SIG-M5 (cell line): ENCODE measurements at places on chromosomes 4 and X.

- DNase-seq = no peak
Observed at GRCh38 chr4:56787380-56787779, 34.1 kb downstream of the SPINK2 start.

DNA sequence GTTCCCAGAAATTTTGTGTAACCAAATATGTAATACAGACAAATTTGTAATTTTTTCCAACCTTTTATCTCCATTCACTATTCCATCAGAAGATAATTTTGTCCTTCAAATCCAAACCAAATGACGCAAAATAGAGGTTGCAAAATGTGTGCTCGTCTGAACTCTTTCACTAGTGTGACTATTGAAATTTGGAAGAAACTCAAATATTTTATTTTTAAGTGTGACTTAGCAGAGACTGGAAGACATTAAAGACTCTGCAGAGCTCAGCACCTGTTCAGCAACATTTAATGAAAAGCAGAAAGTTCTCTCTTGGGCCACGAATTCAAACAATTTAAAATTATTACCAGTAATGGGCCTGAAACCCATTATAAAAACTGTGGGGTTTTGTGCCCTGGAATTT is 30.0 kb upstream of the APELA start:
- no peak for DNase-seq

GRCh38 chr4:108030332-108030731 is 40.6 kb downstream of the HADH start:
- no peak for DNase-seq

GRCh38 chrX:130805903-130806302 is 97.1 kb downstream of the ENOX2 start:
- no peak for DNase-seq

DNA sequence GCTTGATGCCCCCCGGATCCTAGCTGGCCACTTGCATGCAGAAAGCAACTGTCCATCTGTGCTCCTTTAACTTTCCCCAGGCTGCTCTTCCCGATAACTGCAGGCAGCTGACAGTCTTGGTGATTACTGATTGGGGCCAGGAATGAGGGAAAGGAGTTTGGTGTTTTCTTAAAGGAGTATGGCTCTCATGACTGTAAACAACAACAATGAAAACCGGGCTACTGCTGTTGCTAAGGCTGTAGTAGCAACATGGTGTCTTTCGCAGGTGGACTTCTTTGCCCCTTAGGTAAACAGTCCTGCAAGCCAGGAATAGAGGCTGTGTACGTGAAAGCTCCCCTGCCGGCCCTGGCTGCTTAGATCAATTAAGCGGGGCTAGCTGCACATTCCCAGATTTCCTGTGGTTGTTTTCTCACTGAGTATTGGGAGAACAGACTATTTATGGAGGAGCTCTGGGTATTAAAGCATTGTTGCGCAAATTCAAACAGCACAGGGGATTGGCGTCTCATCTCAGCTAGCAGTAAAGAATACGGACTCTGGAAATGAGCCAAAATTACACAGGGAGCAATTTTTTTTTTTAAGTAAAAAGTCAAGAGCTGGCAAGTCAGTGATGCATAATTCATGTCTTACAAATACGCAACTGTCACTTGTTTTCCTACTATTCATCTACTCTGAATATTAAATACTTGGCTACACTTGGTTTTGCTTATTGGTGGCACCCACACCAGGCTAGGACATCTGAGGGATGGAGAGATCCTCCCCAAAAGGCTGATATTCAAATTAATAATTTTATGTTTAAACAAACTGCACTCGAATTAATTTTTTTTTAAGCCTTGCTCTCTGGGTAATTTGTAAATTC is 61.6 kb upstream of the NAP1L5 start:
- no peak for DNase-seq

GRCh38 chr4:137422666-137423065 is 109.6 kb downstream of the PCDH18 start:
- no peak for DNase-seq

- DNase-seq = no peak
Observed at GRCh38 chrX:20742106-20742505, 475.4 kb upstream of the RPS6KA3 start.

- DNase-seq = no peak
Observed at GRCh38 chr4:48904541-48905142, 1.9 kb downstream of the OCIAD2 start.

DNA sequence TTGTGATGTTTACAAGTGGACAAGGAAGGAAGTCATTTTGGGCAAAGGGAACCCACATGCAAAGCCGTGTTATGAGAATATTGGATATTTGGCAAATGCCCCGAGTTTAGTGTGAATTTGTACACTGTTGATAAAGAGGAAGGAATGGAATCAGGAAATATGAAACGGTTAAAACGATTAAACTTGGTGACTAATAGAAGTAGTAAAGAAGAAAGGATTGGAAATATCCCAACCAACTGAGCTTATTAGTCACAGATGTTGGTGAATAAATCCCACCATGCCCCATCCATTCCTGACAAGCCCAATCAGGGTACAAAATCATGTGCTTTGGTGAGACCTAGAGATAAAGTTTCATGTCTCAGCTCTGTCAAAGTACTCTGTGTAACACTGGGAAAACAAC is 22.0 kb downstream of the ARHGAP24 start:
- no peak for DNase-seq

DNA sequence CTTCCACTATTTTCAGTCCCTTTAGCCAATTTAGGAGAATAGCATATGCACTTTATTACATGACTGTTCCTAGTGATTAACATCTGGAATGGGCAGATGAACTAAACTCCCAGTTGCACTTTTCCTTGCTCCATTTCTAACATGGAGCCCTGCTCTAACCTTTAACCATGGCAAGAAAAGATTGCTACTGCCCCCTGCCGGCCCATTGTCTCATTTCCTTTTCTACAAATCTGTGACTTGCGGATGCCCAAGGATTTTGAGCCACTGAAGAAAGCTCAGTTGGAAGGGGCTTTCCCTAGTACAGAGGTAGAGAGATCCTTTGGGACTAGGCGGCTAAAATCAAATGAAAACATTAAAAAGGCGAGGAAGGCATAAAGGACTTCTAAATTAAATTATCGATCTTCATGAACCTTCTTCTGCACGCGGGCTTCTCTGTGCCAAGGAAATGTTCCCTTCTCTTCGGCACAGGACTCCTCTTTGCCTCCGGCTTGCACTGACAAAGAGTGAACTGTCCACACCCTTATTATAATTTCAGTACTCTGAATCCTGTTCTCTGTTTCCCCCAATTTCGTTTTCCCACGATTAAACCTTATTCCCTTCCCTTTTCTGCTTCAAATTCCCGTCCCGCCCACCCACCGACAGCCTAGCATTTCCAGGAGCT is 577 bp upstream of the GLRA2 start:
- no peak for DNase-seq

- DNase-seq = no peak
Observed at GRCh38 chrX:64975491-64975890, 759 bp downstream of the ZC4H2 start.

DNA sequence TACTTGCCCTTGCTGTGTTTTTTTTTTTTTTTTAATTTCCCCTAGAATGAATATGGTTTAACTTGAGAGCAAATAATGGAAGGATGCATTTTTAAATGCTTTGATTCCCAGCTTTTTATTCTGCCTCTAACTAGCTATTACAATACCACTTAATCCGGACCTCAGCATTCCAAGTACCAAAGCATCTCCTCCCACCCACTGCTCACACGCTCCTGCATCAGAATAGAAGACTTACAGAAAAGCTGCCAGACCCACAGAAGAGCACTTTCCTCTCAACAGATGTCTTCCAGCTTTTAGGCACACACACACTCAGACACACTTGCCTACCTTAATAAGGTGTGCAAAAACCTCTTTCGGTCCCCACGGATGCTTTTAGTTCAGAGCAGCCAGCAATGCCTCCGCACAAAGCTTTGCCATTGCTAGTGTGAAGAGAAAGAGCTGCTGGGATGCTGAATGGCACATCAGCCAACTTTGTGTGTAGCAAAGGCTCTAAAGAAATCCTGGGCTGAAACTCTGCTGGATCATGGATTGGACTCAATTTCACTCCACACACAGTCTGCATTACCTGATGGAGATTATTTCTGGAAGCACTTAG is 1056.2 kb downstream of the DMD start:
- no peak for DNase-seq

DNA sequence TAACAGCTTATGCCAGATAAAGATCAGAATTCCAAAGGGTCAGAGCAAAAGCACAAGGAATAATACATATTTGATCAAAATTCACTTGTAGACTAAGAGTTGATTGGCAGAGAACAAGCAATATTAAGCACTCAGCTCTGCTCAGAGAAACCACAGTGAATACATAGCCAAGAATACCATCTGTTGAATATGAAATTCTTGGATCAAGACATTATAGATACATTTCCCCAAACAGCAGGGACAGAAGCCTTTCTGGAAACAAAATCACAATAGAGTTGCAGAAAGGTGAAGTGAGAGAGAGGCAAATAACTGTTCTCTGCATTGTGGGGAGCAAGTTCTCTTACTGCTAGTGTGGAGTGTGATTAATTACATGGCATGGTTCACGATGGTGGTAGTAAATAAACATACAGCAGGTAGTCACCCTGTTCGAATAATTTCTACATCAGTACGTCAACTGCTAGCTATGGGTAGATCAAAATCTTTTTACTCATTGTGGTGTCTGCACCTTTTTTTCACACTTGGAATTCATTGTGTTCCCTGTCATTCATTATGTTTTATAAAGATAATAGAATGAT is 366.7 kb downstream of the PCDH7 start:
- no peak for DNase-seq

- no peak for DNase-seq
Observed at GRCh38 chr4:44256414-44256813, 192.2 kb downstream of the KCTD8 start.

DNA sequence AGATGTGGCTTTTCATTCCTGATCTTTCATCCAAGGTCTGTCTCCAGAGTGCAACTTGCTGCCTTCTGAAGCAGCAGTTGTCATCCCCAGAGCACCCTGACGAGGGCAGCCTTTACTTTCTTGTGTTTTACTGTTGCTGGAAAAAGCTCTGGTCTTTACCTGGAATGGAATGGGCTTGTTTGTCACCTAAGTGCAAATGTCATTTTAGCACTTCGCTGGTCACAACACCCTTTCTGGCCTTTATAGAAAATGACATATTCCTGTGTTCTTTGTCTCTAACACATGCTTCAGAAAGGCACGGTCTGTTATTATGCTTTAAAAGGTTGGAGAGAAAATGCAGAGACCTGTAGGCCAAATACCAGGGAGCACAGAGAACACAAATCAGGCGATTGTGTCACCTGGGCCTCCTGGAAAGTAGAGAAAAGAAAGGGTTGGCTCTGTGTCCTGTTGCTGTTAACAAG is 332.7 kb upstream of the IGFBP7 start:
- DNase-seq = no peak

GRCh38 chr4:34362654-34363053 is 1881.7 kb downstream of the ARAP2 start:
- DNase-seq = no peak

DNA sequence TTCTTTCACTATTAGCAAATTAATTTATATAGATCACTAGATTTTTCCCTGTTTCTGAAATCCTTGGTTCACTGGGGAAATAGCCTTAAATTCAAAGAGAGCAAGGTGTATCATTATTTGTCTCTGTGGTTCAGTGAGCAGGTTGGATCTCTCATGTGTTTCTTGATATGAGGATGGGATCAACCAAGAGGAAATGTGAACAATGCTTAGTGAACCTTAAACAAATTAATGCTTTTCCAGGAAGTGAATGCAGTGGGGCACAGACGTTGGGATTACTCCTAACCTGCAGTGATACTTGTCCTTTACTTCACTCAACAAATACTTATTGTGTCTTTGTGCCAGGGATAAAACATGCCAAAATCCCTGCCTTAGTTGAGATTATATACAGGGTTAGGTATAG is 193.2 kb downstream of the SHROOM3 start:
- DNase-seq = no peak

- no peak for DNase-seq
Observed at GRCh38 chrX:6067600-6067999, 161.1 kb downstream of the NLGN4X start.

DNA sequence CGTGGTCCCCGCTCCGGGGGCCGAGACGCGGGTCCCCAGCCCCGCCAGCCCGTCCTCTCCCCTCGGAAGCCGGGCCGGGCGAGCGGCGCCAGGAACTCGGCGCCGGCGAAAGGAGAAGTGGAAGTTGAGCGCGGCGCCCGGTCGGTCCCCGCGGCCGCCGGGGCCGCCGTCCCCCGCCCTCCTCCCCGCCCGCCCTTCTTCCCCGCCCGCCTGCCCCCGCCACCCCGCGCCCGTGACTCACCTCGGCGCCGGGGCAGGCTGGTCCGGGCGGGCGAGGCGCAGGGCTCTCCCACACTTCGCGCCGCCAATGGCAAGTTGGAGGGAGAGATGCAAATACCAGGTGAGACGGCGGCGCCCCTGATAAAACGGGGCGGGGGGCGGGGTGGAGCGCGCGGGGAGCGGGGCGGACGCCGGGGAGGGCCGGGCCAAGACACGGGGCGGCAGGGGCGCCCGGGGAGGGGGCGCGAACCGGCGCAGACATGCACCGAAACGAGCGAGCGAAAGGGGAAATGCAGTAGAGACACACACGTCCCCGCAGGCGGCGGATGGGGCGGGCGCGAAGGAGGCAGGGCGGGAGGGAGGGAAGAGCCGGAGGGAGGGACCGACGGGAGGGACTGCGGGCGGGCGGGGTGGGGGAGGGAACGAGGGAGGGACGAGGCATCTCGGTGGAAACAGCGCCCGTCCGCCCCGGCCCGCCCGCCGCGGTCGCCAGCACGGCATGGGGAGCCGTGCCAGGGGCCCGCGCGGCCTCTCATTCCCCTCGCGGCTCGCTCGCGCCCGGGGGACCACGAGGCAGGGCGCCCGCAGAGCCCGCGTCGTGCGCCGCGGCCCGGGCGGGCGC is at the start of gene ELF4:
ELF4 (minus strand) TSS at position 119 of the 841 bp plus-strand sequence. CDS start 29,167 bp downstream, outside the sequence.
- DNase-seq = peak; percentile 13

- no peak for DNase-seq
Observed at GRCh38 chr4:34194585-34194984, 2049.7 kb downstream of the ARAP2 start.

- DNase-seq = no peak
Observed at GRCh38 chrX:22603060-22603459, 330.3 kb downstream of the CBLL2 start.

- no peak for DNase-seq
Observed at GRCh38 chr4:4651811-4652755, 110.2 kb upstream of the STX18 start.

GRCh38 chr4:154578919-154579318 is 11.6 kb downstream of the FGA start:
- no peak for DNase-seq

GRCh38 chr4:143184217-143184502 is 557 bp upstream of the USP38 start:
- DNase-seq = no peak
